ENCODE measurements at places on chromosomes 16 and 17.
A peak's percentile ranks its signal among the peaks of the same experiment; 100 is the strongest.

- peak; percentile 72 for DNase-seq
Observed at GRCh38 chr17:81513753-81514488, 1.3 kb upstream of the ACTG1 start.

- no peak for DNase-seq
Observed at GRCh38 chr16:53757971-53758609, 54.1 kb downstream of the FTO start.

DNA sequence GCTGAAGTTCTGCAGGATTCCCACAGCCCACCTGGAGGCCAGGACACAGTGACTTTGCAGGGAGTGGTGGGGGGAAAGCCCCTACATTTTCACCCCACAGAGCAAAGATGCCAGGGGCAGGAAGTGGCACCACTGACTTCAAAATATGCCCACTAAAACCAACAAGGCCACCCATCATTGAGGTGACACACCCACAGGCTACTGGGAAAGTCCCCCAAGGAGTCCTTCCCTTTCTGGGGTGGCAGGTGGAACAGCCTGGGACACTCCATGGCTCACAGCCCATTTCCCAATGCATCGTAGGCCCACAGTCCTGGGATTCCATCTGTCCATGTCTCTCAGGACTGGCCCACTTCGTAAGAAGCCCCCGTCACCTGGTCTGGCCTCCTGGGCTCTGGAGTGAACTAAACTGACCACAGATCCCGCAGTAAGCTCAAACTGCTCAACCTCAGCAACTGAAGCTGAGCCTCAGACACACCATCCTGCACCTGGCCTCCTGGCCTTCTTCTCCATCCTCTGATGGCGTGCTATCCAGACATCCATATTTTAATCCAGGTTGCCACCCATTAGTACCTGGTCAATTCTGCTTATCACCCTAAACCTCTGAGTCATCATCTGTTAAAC lies 7.5 kb upstream of the CCL1 start:
- no peak for DNase-seq

- DNase-seq: no peak
Observed at GRCh38 chr17:78396441-78397337, 18.2 kb downstream of the PGS1 start.

- DNase-seq: no peak
Observed at GRCh38 chr17:67210915-67211314, 34.1 kb downstream of the HELZ start.

Measured in breast epithelium (tissue), 4 donors.